ENCODE measurements at places on chromosomes 11 and 22. TPM values are rescaled to one million over a fixed set of nuclear protein-coding genes. Genes with fewer than 3 reads are reported as not detected.

The TPBGL gene
- 0.20 TPM for total RNA-seq

The LDHAL6A gene
- total RNA-seq, result not detected

The C11orf21 gene
- total RNA-seq, result not detected

The APOL3 gene
- total RNA-seq, result 2.5 TPM

DNA sequence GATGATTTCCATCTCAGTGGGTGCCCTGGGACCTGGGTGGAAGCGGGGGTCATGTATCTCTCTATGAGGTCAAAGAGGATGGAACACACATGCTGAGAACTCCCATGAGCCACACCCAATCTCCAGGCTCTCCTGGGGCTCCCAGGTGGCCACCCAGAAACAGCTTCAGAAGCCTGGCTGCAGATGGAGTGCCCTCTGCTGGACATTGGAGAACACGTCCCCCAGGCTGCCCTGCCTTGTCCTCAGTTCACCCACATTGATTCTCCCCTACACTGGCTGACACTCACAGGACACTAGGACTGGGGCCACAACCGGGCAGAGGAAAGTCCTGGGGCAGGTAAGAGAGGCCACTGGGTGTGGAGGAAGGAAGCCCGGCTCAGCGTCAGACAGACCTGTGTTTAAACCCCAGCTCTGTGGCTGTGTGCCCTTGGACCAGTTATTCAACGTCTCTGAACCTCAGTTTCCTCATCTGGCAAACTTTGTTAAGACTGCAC lies 4.5 kb upstream of the NOL12 start:
- DNase-seq, result peak; percentile 49

DNA sequence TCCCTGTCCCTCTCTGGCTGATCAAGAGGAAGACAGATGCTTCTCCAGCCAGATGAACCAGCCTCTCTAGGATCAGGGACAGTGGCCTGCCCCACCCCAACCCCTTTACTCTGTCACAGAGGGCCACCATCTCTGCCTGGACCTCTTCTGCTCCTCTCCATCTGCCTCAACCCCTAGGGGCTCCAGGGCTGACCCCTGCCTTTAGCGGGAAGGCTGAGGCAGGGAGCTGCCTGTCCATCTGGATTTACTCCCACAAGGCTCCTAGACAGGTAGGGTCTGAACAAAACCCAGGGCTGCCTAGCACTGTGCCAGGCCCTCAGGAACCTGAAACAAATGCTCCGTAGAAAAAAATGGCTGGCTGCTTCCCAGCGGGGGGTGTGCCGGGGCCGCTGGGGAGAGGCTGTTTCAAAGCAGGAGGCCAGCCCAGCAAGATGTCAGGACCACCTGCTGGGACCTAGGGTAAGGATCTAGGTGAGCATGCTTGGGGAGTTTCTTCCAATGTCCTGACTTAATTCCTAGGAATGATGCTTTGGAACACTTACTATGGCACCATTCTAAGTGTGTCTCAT lies 3.2 kb downstream of the CHST1 start:
- no peak for DNase-seq
